ENCODE measurements at places on chromosomes 3 and 15.

DNA sequence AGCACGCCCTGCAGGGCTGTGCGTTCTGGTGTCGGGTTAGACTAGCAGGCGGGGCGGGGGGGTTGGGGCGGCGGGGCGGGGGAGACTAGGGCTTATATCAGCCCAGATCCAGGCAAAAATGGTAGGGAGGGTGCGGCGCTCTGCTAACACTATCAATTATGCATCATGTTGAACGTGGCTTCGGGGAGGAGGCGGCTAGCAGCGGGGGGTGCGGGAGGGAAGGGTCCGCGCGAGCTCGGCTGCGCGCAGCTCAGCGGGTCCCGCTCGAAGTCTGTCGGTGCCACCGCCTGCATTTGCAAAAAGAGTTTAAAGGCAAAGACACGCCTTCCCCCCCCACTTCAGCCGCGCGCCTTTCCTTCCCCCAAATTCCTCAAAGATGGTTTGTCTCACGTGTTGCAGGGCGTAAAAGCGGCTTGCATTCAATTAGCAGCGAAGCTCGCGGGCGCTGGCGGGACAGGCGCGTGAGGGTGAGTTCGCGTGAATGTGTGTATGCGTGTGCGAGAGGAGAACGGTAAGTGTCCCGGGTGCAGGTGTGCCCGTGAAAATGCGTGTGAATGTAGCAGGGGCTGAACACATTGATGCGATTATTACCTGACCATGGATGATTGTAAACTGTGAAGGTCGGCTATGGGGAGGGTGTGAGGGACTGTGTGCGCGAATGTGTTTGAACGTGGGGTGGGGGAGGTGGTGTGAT is at the start of gene ISLR2:
ISLR2 (plus strand) TSS at position 432 of the 694 bp plus-strand sequence. CDS start 2,169 bp downstream, outside the sequence.
- DNase-seq, result no peak

GRCh38 chr3:30682434-30683155 is 76.2 kb downstream of the TGFBR2 start:
- DNase-seq, result no peak

DNA sequence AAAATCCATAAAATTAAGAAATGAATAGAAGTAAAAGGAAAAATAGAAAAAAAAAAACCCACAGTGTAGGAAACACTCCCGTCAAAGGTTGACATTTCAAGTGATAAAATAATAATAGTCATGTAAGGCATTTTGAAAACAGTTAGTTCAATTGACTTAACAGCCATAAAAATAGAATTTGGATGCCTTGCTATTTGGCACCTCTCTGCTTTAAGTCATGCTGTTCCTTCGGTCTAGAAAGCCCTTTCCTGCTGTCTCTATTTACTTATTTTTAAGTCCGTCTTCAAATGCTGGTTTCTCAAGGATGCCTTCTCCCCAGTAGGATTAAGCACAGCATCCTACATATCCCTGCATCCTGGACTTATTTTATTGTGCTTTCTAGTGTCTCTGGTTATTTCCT is 22.3 kb upstream of the RETNLB start:
- DNase-seq, result no peak

- DNase-seq, result no peak
Observed at GRCh38 chr3:52891615-52892081, 5.7 kb downstream of the STIMATE start.

- peak; percentile 19 for DNase-seq
Observed at GRCh38 chr15:49215768-49216739, 46.0 kb downstream of the GALK2 start.

DNA sequence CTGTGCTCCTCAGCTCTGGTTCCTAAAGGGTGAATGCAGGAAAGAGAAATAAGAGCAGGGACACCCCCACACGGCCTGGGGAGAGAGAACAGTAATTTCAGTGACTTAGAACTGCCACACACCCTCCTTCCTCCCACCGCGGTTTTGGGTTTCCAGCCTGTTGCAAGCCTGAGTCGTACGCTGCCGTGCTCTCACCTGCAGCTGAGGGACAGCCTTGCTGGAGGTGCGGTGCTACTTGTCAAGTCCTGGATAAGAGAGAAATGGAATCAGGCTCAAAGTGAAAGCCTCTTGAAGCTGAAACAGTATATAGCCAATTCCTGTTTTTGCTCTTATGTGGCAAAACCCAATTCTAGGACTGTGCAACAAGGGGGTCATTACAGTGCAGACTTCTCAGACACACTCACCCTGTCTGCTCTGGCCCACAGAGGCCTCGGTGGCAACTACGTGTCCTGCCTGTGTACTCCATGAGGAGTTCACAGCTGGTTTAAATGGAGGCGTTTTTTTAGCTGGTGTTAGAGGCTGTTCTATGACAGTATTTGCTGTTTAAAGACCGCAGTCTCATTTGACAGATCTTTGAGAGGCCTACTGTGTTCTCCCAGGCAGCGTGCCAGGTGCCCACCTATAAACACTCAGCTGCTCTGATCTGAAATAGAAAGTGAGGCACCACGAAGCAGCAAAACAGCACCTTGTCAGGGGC is 42.9 kb downstream of the TBC1D2B start:
- no peak for DNase-seq

- DNase-seq, result peak; percentile 65
Observed at GRCh38 chr3:51434746-51435327, 43.8 kb downstream of the RBM15B start.

GRCh38 chr3:117674321-117674720 is 964.7 kb downstream of the TUSC7 start:
- DNase-seq, result no peak

DNA sequence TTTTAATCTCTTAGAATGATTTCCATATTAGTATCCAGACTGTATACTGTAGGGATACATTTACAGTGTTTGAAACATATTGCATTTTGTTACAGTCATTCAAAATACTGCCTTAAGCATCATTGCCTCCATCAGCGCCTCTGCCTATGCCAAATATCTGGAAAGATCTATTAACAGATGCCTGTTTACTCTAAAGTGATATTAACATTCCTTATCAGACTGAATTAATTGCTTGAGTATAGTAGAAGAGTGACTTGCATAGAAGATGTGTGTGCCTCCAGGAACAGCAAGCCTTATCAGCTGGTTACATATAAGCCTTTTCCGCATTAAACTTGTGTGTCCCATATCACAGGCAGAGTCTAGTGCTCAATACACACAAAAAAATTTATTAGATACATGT is 379.1 kb downstream of the CADM2 start:
- DNase-seq, result no peak

GRCh38 chr15:91553196-91553854 is 300.2 kb upstream of the SLCO3A1 start:
- DNase-seq, result no peak

DNA sequence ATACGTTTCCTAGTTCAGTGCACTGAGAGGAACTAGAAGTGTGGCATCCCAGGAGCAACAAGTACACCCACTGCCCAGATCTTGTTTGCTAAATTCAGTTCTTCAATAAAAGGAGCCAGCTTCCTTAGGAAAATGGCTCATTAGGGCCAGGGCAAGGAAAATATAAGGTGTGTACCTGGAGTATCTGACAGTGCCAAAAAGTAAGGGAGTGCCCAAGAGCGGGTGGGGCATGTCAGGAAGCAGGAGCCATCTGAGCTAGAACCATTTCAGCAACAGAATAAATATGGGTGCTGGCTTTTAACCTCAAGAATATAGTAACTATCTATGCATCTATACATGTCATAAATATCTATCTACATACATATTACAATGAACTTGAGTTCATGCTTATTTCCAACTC is 44.1 kb downstream of the SLC41A3 start:
- no peak for DNase-seq

Measured in A549 (cell line).